Glutamatergic neuron (in vitro differentiated cells): ENCODE measurements at places on chromosomes 2 and 18. TPM values are rescaled to one million over a fixed set of nuclear protein-coding genes. Genes with fewer than 3 reads are reported as not detected.

ZNF407 gene
- total RNA-seq: 15.8 TPM

GPC1 gene
- total RNA-seq: 155 TPM

- DNase-seq: no peak
Measured at GRCh38 chr2:34737146-34737545, 1138.0 kb upstream of the FAM98A start.

GRCh38 chr2:237743561-237744269 lies 54.9 kb upstream of the RBM44 start:
- no peak for DNase-seq

DNA sequence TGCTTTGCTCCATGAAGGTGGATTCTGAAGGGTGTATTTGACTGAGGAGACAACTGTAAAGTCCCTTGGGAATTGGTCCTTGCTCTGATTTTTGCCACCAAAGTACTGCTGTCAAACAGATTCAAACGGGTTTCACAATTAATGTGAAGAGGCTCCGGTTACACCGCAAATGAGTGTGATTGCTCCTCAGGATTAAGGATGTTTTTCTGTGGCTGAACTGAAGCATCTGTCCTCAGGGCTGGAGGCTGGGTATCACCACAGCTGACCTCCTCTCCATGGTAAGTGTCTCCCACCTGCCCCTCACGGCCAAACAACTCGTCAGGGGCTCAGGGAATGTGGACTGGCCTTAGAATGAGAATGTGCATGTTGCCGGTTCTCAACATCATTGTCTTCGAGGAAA lies 130.4 kb upstream of the NDUFV2 start:
- no peak for DNase-seq

DNA sequence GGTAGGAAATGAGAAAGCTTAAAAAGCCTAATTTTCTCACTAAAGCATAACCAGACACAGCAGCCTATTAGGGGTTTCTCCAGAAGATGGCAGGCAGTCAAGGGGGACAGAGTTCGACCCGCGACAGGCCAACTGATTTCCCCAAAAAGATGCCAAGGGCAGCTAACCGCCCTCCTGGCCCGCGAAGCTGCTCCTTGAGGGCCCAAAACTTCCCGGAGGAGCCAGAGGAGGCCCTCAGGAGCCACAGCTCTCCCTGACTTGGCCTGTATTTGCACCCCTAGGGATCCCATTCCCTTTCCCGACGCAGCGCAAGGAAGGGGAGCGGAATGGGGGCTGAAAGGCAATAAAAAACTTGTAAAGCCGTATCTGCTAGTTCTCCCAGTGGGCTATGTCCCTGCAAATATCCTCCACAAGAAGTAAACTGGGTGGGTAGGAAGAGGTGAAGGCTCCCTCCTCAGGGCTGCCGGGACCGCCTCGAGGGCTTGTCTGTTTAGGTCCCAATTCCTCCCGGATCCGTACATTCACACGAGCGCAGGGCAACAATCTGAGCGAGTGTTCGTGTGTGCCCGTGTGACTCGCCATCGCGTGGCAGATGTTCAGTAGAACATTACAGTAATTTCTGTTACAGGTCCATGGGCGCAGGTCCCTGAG lies 756 bp upstream of the NAGK start:
- DNase-seq: no peak

DNA sequence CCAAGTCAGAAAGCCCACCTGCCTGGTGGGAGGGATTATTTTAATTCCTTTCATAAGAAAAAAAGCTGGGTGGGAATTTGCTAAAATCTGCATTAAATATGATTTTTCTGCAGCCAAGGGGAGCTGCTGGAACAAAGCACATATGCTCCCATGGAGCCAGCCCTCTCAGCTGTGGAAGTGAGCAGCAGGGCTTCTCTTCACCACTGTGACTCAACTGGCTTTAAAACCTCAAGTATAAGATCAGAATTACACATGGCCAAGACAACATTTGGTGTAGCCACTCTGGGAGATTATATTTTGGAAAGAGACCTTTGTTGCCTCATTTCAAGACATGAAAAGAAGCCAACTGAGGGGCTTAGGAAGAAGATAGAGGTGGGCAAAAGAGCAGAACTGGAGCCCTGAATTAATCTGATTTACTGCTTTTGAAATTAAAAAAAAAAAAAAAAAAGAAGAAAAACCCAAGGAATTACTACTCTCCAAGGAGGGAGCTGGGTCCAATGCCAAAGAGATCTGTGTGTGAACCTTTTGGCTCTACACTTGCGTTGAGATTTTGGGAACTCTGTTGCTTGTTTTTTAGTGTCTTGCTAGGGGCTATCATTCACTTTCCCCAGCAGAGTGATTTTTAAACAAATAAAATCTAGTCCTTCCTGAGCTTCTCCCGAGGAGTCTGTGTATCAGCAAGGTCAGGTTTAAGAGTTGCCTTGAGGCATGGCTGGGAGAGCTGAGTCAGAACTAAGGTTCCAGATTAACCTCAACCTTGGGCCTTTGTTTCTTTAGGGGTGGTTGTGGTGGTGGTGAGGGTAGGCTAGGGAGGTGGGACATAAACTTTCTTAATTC lies 6.0 kb downstream of the LHCGR start:
- no peak for DNase-seq

- DNase-seq: no peak
Measured at GRCh38 chr2:75527676-75528075, 33.1 kb downstream of the EVA1A start.

DNA sequence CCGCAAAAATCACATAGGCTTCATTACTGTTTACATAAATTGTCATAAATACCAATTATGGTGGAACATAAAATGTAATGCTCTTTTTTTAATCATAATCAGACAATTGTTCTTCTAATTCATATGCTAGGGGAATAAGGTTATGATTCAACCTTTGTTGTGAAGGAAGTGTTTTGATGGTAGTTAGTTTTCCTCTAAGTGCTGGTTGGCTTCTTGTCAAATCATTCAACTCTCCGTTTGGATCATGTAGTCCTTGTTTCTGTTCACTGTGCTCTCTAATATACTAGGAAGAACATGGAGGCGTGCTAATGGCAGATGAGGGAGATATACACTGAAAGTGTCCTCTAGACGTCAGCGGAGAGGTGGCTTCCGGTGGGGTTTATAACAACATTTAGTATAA lies 1938.0 kb upstream of the PIK3C3 start:
- no peak for DNase-seq

GRCh38 chr2:228827056-228827700 lies 443.9 kb downstream of the PID1 start:
- no peak for DNase-seq

GRCh38 chr2:202965810-202966460 lies 48.7 kb upstream of the NBEAL1 start:
- DNase-seq: no peak

DNA sequence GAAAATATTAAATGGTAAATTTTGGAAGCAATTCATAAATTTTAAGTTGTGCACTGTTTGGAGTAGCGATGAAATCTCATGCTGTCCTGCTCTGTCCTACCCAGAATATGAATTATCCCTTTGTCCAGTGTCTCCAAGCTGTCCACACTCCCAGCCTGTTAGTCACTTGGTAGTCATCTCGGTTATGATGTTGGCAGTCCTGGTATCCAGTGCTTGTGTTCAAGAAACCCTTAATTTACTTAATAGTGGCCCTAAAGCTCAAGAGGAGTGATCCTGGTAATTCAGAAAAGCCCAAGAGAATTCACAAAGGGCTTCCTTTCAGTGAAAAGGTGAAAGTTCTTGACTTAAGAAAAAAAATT lies 71.8 kb upstream of the STAM2 start:
- no peak for DNase-seq

GRCh38 chr18:41034413-41034812 lies 920.6 kb upstream of the PIK3C3 start:
- no peak for DNase-seq

- no peak for DNase-seq
Measured at GRCh38 chr2:120291401-120292311, 39.0 kb downstream of the RALB start.

DNA sequence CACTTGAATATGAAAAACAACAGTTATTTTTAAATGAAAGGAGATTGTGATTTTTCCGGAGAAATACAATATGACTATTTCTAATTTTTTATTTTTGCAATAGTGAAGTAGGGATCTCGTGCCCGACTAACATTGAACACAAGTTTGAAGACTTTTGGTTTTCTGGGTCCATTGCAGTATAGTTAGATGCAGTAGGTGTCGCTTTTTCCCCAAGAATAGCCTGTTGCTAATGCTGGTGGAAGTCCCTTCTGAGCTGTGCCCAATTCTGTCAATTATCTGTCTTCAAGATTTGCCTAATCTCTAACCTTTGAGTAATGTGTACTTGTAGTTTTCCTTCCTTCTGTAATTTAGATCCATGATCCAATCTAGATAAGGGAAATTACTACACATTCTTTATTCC lies 36.5 kb downstream of the SEMA4F start:
- DNase-seq: no peak

DNA sequence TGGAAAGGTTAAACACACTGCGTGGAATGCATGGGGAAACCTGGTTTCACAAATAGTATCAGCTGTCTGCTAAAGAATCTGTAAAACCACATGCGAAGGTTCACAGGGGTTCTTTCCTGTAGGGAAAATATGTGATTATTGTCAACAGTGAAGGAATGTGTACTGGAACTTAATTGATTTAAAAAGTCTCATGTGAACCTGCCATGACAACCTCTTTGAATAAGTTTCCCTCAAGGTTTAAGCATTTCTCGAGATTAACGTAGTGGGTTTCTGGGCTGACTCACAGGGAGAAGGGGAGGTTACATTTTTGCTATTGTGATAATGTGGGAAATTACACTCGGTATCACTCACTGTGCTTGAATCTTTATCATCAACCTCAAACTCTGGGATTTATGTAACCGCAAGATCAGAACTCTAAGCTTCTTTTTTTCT lies 28.2 kb upstream of the IL1R1 start:
- DNase-seq: no peak
